ENCODE measurements at places on chromosomes 3 and 15.

- DNase-seq = no peak
These were observed 44.2 kb upstream of the PLXNA1 start for GRCh38 chr3:126938520-126939337.

DNA sequence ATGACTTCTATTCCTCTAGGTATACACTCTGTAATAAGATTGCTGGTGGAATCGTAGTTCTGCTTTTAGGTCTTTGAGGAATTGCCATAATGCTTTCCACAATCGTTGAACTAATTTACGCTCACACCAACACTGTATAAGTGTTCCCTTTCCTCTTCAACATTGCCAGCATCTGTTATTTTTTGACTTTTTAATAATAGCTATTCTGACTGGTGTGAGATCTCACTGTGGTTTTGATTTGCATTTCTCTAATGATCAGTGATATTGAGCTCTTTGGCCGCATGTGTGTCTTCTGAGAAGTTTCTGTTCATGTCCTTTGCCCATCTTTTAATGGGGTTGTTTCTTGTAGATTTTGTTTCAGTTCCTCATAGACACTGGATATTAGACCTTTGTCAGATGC lies 12.8 kb downstream of the NXPE3 start:
- DNase-seq = no peak

DNA sequence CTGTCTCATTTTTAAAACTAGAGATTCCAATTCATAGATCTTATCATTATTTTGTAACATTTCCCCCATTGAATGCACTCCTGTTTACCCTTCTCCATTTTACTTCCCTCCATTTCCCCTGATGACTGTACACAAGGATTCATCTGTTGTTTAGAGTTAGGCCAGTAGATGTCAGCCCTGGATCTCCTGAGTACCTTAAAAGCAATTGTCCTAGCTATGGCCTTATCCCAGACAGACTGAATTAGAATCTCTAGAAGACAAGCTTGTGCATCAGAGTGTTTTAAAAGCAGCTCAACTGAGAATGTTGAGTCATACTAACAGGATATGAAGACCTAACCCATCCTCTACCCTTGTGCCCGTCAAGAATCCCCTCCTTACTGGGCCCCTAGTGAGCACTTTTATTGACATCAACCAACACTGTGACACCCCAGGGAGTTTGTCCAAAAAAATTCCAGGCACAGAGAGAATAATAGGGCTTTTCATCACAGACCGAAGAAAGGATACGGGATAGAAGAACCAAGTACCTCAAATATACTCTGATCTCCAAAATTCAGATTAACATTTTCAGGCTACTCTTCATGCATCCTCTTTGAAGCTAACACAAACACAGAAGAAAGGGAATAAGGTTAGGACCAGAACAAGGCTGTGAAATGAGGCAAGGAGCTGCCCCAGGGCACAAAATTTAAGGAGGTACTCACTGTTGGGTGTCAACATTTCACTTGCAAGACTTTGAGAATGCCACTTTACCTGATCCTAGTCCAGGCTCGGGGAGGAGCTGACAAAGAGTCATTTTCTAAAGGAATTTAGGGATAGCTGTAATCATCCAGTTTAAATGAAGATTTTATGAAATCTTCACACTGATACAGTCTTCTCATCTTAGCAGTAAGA lies 17.1 kb downstream of the ZBED2 start:
- DNase-seq = peak; percentile 65

DNA sequence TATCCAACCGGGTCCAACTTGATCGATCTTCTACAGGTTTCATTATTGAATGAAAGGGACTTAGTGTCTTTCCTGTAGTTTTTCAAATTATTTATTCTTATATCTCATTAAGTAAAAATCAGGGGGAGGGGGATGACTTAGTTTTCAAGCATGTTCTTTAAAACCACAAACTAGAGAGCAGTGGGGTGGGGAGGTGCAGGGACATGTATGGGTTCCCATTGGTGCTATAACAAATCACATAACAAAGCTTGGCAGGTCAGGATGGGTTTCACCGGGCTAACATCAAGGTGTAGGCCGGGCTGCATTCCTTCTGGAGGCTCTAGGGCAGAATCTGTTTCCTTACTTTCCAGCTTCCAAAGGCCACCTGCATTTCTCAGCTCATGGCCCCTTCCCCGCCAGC lies 32.7 kb downstream of the CCNL1 start:
- DNase-seq = peak; percentile 44

DNA sequence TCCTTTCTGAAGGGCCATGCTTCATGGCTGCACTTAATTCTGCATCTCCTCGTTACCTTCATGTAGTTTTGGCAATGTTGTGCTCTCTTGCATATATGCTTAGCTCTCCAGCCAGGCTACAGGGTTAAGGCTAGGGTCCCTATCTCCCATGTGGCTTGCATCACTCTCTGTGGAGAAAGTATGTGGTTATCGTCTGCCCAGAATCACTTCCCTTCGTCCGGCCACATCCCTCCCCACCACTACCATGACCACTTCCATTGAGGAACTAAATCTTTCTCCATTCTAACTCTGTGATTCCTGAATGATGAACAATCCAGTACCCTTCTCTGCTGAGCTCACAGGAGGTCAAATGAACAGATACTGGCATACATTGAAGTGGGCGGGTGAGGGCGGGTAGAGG lies 34.0 kb downstream of the WWTR1 start:
- DNase-seq = no peak

GRCh38 chr15:35888815-35889214 lies 342.9 kb upstream of the DPH6 start:
- no peak for DNase-seq

- DNase-seq = no peak
These were observed 2.5 kb downstream of the AKAP13 start for GRCh38 chr15:85382942-85383341.

GRCh38 chr3:39088456-39088855 lies 19.0 kb downstream of the GORASP1 start:
- DNase-seq = no peak

- DNase-seq = peak; percentile 93
These were observed 14.3 kb upstream of the TNFAIP8L3 start for GRCh38 chr15:51108933-51109550.

GRCh38 chr15:71588746-71589145 lies 221.6 kb upstream of the NR2E3 start:
- peak; percentile 77 for DNase-seq

- no peak for DNase-seq
These were observed 185.9 kb upstream of the ONECUT1 start for GRCh38 chr15:52975941-52976449.

DNA sequence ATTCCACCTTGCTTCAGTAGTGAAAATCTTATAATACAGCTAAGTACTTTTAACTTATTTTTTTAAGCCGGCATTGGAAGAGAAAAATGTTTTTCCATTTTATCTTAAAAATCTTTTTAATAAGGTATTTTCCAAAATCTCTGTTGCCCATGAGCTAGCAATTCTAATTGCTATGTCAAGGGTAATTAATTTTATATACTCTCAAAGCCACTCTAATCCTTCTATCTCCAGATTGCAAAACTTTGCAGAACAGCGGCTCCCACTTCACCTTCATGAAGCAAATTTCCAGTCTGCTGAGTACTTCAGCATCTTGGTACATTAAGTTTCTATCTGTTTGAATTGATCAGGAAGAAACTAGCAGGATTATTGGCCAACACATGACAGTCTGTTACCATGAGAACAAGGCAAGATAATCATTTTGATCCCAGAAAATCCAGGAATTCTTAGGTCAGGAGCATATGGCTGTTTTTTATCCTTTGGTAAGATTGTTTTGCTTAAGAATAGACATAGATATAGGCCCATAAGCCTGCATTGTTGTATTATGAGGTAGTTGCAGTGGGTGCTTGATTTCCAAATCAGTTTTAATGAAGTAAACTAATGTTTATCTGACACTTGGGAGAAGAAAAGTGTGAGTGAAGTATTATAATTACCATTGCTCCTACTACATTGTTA lies 6.0 kb downstream of the TIPARP start:
- no peak for DNase-seq

- no peak for DNase-seq
These were observed 426.7 kb downstream of the SOX2 start for GRCh38 chr3:182138393-182138792.

GRCh38 chr3:159788291-159788690 lies 200.3 kb upstream of the IL12A start:
- no peak for DNase-seq

GRCh38 chr3:18233987-18234716 lies 191.0 kb downstream of the SATB1 start:
- no peak for DNase-seq

DNA sequence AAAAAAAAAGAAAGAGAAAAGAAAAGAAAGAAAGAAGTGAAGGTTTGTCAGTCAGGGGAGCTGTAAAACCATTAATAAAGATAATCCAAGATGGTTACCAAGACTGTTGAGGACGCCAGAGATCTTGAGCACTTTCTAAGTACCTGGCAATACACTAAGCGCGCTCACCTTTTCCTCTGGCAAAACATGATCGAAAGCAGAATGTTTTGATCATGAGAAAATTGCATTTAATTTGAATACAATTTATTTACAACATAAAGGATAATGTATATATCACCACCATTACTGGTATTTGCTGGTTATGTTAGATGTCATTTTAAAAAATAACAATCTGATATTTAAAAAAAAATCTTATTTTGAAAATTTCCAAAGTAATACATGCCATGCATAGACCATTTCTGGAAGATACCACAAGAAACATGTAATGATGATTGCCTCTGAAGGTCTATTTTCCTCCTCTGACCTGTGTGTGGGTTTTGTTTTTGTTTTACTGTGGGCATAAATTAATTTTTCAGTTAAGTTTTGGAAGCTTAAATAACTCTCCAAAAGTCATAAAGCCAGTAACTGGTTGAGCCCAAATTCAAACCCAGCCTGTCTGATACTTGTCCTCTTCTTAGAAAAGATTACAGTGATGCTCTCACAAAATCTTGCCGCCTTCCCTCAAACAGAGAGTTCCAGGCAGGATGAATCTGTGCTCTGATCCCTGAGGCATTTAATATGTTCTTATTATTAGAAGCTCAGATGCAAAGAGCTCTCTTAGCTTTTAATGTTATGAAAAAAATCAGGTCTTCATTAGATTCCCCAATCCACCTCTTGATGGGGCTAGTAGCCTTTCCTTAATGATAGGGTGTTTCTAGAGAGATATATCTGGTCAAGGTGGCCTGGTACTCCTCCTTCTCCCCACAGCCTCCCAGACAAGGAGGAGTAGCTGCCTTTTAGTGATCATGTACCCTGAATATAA lies 2.0 kb downstream of the B2M start:
- peak; percentile 51 for DNase-seq

DNA sequence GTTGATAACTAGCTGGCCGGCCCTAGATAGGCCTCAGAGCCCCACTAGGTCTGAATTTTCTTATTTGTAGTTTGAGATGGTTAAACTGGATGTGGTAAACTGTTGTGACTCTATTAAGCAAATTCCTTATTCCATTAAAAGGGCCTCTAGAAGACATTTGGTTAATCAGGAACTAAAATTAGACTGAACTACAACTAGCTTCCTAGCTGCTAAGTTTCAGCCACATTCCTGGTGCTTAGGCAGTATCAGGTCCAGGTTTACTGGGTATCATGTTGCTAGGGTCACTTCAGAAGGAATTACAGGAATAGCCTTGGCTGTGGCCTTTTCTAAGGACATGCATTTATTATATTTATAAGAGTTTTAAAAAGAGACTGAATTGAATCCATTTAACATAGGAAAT lies 136.3 kb downstream of the PLD1 start:
- DNase-seq = no peak

GRCh38 chr3:114370537-114371174 lies 76.8 kb downstream of the TIGIT start:
- no peak for DNase-seq

- DNase-seq = peak; percentile 57
These were observed 643 bp upstream of the RNU5B-1 start for GRCh38 chr15:65303687-65304380.

DNA sequence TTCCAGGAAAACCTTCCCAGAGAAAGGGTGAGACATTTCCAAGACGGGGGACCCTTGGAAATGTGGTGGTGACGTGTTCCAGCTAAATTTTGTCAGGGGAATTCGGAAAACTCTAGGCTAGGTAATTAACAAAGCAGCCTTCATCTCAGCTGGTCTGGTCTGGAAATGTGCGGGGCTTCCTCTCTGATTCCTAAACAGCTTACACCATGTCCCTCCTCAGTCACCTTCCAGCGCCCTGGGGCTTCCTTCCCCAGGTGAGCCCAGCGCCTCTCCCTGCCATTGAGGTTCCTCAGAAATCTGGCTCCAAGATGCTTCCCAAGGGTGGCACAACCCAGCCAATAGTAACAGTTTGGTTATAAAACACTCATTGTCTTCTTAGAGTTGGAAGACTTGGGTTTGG lies 571 bp downstream of the ACAD9 start:
- DNase-seq = no peak

GRCh38 chr15:73884159-73884558 lies 10.8 kb downstream of the TBC1D21 start:
- no peak for DNase-seq

- DNase-seq = peak; percentile 82
These were observed 55.0 kb downstream of the GOLIM4 start for GRCh38 chr3:168040607-168041208.

DNA sequence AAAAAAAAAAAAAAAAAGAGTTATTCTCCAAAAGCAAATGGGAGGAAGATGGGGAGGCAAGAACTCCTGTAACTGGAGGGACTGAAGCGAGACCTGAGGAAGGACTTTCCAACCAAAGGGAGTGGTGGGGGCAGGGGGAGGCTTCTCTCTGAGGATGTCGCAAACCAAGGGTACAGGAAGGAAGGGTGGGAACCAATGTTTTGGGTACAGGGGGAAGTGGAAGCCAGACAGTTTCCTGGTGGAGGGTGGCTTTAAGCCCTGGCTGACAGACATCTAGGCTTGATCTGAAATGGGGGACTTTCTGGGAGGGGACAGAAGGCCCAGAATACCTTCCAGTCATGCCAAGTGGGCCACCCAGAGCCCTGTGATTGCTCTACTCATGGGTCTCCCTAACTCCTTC lies 27.0 kb downstream of the VIPR1 start:
- DNase-seq = no peak

- no peak for DNase-seq
These were observed 27.2 kb downstream of the IQSEC1 start for GRCh38 chr3:13045904-13046568.

- DNase-seq = no peak
These were observed 57.4 kb upstream of the ULK4 start for GRCh38 chr3:42019144-42019952.

DNA sequence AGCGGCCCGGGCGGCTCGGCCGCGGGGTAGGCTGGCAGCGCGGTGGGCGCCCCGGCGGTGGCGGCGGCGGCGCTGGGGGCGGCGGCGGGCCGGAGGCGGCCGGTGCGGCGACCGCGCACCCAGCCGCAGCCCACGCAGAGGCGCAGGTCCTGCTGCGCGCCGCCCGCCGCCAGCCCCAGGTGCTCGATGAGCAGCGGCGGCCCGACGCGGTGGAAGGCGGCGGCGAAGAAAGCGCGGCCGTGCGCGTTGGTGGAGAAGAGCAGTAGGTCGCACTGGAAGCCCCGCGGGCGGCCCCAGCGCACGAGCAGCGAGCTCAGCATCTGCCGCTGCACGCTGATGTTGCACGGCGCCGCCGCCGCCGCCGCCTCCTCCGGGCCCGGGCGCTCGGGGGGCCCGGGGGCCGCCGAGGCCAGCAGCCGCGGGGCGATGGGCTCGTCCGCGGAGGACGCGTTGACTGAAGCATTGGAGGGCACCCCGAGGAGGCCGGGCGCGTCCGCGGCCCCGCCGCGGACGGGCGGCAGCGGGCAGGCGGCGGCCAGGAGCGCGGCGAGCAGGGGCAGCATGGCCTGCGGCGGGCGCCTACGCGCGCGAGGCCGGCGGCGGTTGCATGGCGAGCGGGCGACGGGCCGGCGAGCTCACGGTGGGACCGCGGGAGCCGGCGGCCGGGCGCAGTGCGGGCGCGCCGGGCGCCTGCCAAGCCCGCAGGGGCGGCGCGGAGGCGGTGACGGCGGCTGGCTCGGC lies 452 bp downstream of the TMEM158 start:
- DNase-seq = no peak
